ENCODE measurements at places on chromosomes 12 and 14. TPM values are rescaled to one million over a fixed set of nuclear protein-coding genes. Genes with fewer than 3 reads are reported as not detected.
A peak's percentile ranks its signal among the peaks of the same experiment; 100 is the strongest.

Gene STXBP6
- not detected for total RNA-seq

DNA sequence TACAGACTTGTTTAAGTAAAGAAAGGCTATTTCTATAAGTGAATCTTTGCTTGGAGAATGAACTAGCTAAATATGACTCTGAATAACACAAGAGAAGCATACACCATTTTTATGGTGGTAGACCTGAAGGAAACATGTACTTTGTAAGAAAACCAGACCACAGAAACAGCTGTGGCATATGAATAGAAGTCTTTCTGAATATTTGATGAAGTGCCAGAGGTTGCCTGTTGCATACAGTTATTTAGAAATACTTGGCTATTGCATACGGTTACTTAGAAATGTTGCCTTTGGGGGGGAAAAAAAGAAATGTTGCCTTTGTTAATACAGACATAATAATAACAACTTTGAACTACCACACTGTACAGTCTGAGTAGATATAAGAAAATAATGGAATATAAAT is 16.8 kb upstream of the LEMD3 start:
- DNase-seq = no peak

GRCh38 chr14:54173802-54174201 is 217.2 kb upstream of the BMP4 start:
- DNase-seq = no peak

DNA sequence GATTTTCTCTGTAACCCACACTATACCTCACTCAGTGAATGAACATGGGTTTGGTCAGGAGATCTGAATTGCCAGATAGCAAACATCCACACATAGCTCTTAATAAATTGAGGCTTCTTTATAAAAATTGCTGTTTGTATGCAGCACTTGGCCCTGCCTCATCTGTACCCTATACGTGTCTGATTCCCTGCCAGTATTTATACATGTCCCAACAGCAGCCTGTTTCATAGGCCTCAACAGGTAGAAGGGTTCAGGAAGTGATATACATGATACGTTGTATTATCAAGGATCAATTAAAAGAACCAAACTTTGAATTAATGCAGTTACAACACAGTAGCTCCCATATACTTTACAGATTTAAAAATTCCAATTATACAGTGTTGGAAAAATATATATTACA is 32.3 kb downstream of the RASSF9 start:
- DNase-seq = no peak

- DNase-seq = no peak
Measured at GRCh38 chr12:70603044-70603443, 34.2 kb downstream of the PTPRB start.

- no peak for DNase-seq
Measured at GRCh38 chr12:127260531-127260930, 1006.4 kb upstream of the TMEM132C start.

GRCh38 chr12:67721248-67721647 is 72.7 kb downstream of the DYRK2 start:
- DNase-seq = no peak

Gene KCNH5
- total RNA-seq = not detected

Gene CCND2
- 255 TPM for total RNA-seq

GRCh38 chr12:119980242-119980641 is 8.8 kb upstream of the BICDL1 start:
- DNase-seq = no peak

GRCh38 chr12:2479851-2480535 is 314.8 kb upstream of the FKBP4 start:
- DNase-seq = no peak

Gene SYNJ2BP
- 5.7 TPM for total RNA-seq

- no peak for DNase-seq
Measured at GRCh38 chr12:47811581-47812484, 7.9 kb downstream of the HDAC7 start.

GRCh38 chr14:76136476-76137110 is 15.1 kb upstream of the GPATCH2L start:
- DNase-seq = no peak

DNA sequence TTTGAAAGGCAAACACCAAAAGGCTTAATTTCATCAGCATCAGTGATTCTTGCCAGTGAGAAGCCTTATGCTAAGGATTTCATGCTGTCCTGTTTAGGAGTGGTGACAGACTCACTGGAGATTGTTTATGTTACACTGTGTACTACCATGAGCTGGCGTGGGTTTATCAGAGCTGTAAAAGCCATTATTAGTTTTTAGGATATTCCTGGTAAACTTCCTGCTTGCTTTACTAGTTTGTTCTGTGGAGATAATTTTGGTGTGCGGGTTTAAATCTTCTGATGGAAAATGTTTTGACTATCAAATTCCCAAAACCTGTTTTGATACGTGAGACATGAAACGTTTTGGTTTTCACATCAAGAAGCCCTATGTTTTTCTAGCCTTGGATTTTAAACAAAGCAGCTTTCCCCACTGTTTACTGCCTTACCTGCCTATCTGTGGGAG is 15.2 kb downstream of the PPFIBP1 start:
- DNase-seq = no peak

GRCh38 chr14:63956326-63956725 is 103.5 kb downstream of the SYNE2 start:
- no peak for DNase-seq

Gene NEDD8
- 202 TPM for total RNA-seq

DNA sequence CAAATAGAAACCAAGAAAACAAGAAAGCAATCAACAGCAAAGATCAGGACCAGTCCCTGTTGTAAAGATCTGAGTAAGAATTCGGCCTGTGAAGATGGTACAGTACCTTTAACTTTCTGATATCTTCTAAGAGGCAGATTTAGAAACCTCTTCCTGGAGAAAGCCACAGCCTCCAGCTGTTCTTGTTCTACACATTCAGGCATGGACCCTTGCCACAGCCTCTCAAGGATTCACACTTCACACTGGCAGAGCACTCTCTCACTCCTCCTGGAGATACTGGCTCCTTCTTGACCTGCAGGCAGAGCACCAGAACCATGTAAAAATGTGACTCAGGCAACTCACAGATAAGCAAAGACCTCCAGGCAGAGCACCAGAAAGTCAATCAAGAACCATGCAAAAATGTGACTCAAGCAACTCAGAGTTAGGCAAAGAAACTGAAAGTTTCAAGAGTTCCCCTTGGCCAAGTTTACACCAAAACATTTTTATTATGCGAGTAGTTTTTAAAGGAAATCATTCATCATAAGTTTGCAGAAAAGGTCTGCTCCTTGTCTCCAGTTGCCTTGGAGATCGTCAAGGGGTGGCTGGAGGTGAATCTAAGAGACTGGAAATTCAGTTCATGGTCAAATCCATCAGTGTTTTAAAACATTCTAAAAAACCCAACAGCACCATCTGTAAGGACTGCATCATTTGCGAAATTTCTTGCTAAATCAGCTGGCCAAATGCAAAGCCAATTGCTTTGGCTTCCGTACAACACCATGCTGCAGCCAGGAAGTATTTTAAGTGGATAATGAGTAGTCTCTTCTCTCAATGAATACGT is 119.3 kb upstream of the MDM1 start:
- peak; percentile 70 for DNase-seq

DNA sequence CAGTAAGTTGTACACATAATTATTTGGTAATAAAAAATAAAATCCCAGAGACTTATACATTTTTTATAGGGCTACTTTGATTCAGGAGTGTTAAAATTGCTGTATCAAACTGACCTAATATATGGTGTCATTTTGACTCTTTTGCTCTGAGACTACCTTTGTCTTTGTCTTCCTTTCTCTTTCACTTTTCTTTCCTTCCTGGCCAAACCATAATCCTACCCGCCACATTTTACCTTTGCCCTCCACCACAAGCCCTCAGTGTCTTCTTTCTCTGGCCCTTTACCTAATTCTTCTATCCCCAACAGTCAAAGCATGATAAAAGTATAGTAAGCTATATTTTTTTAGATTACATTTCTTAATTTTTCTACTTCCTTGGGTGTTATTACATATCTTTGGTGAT is 62.0 kb downstream of the CAND1 start:
- DNase-seq = no peak

- no peak for DNase-seq
Measured at GRCh38 chr14:86613126-86613525, 1083.2 kb downstream of the FLRT2 start.

DNA sequence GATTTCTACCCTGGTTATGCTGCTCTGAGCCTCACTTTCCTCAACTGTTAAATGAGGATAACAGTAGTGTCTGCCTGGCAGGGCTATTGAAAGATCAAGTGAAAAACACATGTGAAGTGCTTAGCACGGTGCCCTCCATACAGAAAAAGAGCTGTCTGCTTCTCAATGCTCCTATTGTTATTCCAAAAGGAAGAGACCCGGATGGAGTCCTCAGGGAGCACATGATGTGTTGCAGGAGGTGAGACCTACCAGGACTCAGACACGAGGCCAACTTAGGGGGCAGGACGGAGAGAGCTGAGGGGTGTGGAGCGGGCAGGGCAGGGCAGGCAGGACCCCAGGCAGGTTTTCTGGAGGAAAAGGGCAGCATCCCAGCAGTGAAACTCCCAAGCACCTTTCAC is 8.9 kb downstream of the FAIM2 start:
- DNase-seq = no peak

DNA sequence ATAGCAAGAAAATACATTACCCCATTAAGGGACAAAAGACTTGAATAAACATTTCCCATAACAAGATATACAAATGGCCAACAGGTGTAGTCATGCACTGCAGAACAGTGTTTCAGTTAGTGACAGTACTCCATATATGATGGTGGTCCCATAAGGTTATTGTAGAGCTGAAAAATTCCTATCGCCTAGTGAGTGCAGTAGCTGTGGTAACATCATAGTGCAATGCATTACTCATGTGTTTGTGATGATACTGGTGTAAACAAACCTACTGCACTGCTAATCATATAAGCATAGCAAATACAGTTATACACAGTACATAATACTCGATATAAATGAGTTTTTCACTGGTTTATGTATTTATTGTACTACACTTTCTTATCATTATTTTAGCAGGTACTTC is 168.7 kb downstream of the C12orf75 start:
- DNase-seq = no peak

Gene COCH
- 0.45 TPM for total RNA-seq

Gene ACRBP
- 0.63 TPM for total RNA-seq

DNA sequence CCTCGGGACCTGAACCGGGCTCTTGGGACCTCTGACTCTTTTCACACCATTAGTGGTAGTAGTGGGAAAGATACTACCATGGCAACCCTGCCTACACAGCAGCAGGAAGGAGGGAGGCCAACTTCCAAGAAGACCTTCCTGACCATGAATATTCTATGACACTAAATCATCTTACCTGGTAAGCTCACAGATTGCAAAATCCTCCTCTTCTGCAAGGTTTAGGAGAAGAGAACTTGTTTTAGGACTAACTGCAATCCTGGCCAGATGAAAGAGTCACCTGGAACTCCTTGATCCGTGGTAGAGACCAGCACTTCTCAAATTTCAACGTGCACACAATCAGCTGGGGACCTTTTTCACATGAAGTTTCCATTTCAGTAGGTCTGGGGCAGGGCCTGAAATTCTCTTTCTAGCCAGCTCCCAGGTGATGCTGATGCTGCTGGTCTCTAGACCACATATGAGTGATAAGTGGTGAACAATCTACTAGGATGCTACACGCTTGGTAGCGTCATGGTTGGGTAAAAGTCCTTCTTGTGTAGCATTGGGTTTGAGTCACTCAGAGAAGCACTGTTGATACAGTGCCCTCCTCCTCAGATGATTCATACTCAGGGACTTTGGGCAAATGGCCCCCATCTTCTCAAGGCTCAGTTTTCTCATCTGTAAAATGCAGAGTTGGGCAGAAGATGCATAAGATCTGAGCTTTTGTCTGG is 35.6 kb upstream of the FICD start:
- DNase-seq = no peak

DNA sequence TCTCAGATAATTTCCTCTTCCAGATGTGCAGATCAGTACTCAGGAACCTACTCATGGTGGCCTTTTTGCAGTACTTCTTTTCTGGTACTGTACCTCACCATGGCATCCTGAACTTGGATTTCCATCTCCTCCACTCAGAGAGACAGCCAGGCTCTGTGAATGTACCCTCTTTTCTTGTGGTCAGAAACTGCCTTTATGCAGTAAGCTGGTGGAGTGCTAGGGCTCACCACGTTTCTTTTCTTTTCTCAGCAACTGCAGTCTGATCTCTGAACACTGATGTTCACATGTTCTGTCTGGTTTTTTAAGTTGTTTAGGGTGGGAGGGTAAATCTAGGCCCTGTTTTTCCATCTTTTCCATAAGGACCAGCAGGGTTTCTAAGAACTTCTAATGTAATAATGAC is 99.8 kb upstream of the NRXN3 start:
- DNase-seq = no peak

- no peak for DNase-seq
Measured at GRCh38 chr14:43166163-43166562, 1340.9 kb downstream of the FSCB start.

DNA sequence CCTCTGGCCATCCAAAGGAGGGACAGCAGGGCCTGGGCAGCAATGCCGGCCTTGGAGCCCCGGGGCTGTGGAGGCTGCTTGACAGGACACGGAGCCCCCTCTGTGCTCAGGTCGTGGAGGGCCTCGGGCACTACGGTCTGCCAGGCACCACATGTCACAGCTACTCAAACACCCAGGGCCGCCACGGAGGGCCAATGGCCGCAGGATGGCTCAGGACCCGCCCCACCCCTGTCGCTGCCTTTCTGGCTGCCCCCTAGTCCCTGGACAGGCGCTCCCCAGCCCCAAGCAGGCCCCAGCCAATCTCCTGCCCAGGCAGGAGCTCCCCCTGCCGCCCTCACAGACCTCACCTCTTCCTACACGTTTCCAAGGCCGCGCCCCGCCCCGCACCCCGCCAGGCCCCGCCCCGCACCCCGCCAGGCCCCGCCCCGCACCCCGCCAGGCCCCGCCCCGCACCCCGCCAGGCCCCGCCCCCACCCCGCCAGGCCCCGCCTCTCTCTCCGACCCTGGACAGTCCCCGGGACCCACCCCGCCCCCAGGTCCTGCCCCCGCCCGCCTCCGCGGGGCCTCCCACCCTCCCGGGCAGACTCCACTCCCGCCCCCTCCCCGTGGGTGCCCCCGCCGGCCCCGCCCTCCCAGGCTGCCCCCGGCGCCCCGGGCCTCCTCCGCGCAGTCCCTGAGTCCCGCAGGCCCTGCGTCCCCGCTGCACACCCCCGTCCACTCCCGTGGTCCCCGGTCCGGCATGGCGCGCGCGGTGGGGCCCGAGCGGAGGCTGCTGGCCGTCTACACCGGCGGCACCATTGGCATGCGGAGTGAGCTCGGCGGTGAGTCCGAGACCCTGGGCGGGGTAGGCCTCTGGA is at the start of gene ASPG:
ASPG (plus strand) TSS at position 669 of the 857 bp plus-strand sequence; CDS start at position 740, 71 bp downstream.
- DNase-seq = peak; percentile 32

Gene SOX5
- total RNA-seq = 0.70 TPM

- peak; percentile 39 for DNase-seq
Measured at GRCh38 chr12:104177663-104178501, 37.7 kb upstream of the TXNRD1 start.

DNA sequence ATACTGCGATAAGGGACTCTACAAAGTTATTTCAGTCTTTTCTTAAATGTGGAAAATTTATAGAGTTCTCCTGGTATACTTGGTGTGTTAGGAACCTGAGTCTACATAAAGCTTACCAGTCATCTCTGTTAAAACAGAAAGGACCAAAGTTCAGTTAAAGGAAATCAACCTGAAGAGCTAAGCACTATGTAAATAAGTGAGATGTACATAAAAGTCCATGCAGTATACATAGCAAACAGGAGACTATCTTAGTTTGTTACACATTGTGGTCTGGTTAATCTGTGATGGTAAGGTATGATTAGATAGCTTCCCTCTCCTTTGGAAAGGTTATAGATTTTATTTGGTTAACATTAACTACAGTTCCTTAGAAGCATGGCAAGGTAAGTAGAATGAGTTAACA is 75.9 kb downstream of the ATP2B1 start:
- no peak for DNase-seq
